ENCODE measurements at places on chromosomes 16 and 17. TPM values are rescaled to one million over a fixed set of nuclear protein-coding genes. Genes with fewer than 3 reads are reported as not detected.

SMIM5 gene
- 7.3 TPM for polyA plus RNA-seq

EVI2B gene
- polyA plus RNA-seq: 50.4 TPM

GRCh38 chr17:4276514-4276913 lies 12.7 kb upstream of the ANKFY1 start:
- DNase-seq: no peak

DNA sequence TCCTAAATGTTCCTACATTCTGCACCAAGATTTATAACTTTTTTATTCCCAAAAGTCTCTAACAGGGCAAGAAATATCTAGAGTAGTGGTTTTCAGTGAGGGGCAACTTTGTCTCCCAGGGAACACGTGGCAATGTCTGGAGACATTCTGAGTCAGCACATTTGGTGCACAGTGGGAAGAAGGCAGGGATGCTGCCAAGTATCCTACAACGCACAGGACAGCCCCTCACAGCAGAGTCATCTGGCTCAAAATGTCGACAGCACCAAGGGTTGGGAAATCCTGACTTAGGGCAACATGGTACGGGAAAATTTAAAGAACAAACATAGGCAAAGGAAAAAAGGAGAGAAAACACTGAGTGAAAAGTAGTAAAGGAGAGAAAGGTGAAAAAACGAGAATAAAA lies 61.8 kb downstream of the SMG6 start:
- DNase-seq: no peak

GRCh38 chr16:21666772-21667171 lies 3.0 kb downstream of the OTOA start:
- no peak for DNase-seq

GRCh38 chr16:7914748-7915147 lies 582.1 kb downstream of the RBFOX1 start:
- DNase-seq: no peak

GRCh38 chr17:28405632-28406472 lies at the start of gene SLC46A1:
TSS of gene SLC46A1 (minus strand) at chr17:28406212. CDS start at chr17:28406114, 98 bp downstream.
- no peak for DNase-seq

- DNase-seq: no peak
Measured at GRCh38 chr17:50691550-50692447, 15.9 kb downstream of the ANKRD40 start.

All from thymus (tissue), 14 donors.